A172 (cell line): ENCODE measurements at places on chromosomes 2 and 18.

- DNase-seq = no peak
Observed at GRCh38 chr2:60353406-60353800, 200.1 kb downstream of the BCL11A start.

- peak; percentile 43 for DNase-seq
Observed at GRCh38 chr2:177758591-177759371, 313.8 kb downstream of the PDE11A start.

DNA sequence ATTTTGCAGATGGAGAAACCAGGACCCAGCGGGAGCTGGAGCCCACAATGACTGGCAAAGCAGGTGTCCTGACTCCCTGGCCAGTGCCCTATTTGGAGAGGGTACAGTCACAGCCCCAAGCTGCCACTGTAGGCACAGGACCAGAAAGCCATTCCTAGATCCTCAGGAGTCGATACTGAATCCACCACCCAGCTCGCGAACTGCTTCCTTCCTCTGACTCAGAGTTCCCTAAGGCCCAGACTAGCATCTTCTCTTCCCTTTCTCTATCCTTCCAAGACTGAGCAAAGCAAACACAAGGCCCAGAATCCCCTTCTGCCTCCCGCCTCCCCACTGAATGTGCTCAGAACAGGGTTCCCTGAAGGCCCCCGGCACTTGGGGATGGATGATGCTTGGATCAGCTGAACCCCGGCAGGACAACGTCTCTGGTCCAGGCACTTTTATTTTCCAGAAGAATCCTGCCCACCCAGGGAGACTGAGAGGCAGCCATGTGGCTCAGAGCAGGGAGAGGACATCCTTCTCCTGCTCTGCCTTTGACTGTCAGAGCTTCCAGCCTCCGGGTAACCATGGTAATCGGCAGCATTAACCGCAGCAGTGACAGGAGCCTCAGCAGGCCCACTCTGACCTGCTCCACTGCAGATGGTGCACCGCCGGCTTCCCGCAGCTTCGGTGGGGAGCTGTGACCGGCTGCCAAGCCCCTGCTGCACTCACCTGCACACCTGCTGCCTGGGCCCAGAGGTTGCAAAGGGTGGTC lies 34.8 kb upstream of the KLHL29 start:
- DNase-seq = no peak

- DNase-seq = no peak
Observed at GRCh38 chr2:148642891-148643416, 1.6 kb upstream of the EPC2 start.

DNA sequence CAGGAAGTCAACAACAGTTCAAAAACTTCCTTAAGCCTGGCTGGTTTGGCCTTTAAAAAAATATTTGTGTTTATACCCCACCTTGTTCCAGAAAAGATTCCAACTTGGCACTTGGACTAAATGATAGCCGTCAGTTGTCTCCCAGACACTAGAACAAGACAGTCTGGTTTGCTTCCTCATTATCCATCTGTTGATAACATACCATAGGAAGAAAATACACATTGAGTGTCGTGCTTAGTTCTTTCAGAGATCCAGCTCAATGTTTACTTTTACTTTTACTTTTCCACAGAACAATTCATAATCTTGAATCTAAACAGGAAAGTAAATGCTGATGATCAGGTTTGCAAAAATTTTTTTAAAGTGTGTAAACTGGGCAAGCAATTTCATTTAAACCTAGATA lies 2.4 kb upstream of the VPS54 start:
- no peak for DNase-seq

DNA sequence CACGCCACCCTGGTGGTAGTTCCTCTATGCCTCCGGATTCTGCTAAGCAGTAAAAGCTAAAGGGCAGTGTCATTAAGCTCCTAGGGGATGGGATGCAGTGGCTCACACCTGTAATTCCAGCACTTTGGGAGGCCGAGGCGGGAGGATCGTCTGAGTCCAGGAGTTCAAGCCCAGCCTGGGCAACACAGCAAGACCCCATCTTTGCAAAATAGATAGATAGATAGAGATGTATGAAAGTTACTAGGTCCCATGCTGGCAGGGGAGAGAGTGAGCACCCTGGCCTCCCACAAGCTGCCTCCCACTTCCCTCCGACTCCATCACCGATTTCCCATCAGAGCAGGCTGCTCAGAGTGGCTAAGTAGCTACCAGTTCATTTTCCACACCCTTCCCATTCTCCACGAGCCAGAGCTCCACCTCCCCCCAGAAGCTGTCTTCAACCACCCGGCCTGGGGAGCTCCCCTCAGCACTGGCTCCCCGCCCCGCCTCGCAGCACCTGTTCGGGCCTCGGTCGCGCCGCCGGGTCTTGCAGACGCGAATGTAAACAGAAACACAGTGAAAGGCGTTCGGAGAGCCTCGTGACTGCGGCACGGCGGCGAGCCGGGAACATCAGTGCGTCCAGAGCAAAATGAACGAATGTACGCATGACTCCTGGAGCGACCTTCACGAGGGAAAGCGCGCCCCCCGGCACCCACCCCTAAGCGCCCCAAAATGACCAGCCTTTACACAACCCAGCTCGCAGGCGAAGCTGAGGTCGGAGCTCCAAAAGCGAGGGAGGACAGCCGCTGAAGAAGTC lies 598 bp upstream of the CEP68 start:
- DNase-seq = no peak

DNA sequence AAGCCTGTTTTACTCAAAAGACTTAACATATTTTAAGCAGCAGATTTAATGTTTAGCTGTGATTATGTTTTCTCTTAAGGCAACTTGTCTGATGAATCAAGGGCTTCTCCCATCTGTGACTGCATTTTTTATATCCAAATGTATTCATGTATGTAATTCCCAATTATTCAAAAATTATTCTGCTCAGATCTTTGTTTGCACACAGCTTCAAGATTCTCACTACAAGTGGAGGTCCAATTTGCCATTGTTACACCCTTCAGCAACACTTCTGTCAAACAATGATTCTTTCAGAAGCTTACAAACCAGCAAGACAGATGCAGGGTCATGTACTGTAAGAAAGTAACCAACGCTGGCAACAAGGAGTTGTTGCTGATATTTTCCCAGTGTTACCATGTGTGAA lies 5.9 kb upstream of the LRPPRC start:
- no peak for DNase-seq

GRCh38 chr18:36828157-36828629 lies 609 bp downstream of the TPGS2 start:
- peak; percentile 53 for DNase-seq

- DNase-seq = no peak
Observed at GRCh38 chr18:32040936-32041335, 22.3 kb downstream of the RNF125 start.

DNA sequence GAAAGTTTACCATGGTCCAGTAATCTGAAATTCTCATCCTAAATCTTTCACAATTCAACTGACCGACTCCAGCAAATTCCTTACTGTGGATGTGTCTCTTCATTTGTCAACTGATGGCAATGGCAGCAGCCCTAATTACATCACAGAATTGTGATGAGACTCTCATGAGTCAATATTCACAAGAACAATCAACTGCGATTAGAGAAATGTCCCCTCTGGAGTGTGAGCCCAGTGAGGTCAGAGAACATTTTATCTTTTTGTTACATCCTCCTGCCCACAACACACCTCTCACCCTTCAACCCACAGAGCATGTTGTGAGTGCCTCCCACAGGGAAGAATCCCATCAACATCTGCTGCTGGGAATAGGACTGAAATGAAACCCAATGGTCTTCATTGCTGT lies 73.6 kb downstream of the CD226 start:
- peak; percentile 7 for DNase-seq

GRCh38 chr2:12257476-12257875 lies 459.3 kb upstream of the TRIB2 start:
- DNase-seq = no peak

DNA sequence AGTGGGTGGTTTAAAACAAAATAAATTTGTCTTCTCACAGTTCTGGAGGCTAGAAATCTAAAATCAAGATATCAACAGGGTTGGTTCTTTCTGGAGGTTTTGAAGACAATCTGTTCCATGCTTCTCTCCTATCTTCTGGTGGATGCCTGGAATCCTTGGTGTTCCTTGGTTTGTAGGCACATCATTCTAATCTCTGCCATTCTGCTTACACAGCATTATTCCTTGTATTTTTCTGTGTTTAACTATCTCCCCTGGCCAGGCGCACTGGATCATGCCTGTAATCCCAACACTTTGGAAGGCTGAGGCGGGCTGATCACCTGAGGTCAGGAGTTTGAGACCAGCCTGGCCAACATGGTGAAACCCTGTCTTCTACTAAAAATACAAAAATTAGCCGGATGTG lies 108.1 kb downstream of the ZRANB3 start:
- no peak for DNase-seq

DNA sequence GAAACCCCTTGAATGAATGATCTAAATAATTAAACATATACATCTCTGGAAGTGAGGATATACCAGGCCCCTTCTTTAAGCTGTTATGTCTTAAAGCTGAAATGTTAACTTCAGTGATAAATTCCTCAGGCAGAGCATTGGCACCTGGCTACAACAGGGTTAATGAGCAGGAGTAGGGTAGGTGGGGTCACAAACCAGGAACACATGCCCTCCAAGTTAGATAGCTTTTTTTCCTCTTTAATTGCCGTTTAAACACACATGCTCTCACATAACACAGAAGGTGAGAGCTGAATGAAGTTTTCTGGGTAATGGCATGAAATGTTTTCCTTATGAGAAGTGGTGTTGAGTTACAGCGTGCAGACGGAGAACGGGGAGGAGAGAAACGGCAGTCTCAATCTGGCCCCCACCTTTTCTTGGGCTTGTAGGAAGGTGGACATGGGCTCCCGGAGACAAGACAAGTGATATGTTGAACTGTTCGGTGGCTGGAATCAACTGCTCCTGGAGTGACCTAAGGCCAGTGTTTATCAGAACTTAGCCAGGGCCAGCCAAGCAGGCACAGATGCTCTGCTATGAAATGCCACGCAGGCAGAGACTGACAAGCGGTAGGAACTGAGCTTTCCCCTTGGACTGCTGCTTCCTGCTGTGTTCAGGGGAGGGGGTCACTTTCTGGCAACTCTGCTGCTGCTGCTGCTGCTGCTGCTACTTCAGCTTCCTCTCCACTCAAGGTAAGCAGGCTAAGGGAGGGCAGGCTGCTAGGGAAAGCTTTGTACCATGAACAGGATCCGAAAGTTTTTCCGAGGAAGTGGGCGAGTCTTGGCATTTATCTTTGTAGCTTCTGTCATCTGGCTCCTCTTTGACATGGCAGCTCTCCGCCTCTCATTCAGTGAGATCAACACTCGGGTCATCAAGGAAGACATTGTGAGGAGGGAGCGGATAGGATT lies at the start of gene GALNT5:
Gene GALNT5 (plus strand): TSS at position 394 of the 941 bp plus-strand sequence. CDS start 378 bp downstream, at position 772.
- no peak for DNase-seq

DNA sequence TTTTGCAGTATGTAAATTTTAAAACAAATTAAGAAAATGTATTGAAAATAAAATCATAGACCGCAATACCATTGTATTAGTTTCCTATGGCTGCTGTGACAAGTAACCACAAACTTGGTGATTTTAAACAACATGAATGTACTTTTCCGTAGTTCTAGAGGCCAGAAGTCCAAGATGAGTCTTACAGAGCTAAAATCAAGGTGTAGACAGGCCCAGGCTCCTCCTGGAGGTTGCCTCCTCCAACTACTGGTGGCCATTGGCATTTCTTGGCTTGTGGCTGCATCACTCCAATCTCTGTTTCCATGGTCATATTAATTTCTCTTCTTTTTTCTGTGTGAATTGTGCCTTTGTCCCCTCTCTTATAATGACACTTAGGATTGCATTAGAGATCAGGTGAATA lies 59.2 kb upstream of the ETAA1 start:
- no peak for DNase-seq

GRCh38 chr2:9408641-9409151 lies 14.6 kb downstream of the ITGB1BP1 start:
- no peak for DNase-seq

- DNase-seq = no peak
Observed at GRCh38 chr2:176885661-176886060, 326.9 kb upstream of the HNRNPA3 start.
